T-helper 17 cell (primary cell): ENCODE measurements at places on chromosomes 7 and 10.

- no peak for DNase-seq
These were observed 28.9 kb upstream of the PPIF start for GRCh38 chr10:79318369-79318768.

DNA sequence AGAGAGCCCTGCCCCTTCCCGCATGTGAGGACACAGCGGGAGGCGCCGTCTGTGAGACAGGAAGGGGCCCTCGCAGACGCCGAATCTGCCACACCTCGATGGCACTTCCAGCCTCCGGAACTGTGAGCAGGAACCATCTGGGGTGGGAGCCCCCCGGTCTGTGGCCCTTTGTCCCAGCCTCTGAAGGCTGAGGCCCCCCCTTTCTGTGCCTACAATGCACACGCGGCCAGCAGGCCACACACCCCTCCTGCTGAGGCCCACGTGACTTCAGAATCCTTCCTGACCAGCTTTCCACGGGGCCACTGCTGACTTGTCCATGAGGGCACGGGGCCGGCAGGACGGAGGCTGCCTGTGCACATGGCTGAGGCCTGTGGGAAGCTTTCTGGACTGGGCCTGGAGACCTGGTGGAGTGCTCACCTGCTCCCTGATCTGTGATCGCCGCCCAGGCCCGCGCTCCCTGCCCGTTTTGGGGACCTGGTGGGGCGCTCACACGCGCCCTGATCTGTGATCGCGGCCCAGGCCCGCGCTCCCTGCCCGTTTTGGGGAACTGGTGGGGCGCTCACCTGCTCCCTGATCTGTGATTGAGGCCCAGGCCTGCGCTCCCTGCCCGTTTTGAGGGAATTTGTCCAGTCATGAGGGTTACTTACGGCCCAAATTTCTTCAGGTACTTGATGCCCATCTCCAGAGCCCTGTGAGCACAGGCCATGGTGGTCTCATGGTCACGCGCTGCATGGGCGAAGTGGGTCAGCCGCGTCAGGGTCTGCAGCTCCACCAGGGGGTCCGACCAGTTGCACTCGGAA, 34.3 kb downstream of the CFAP46 start:
- DNase-seq = no peak

- DNase-seq = no peak
These were observed 171.4 kb upstream of the NUPR2 start for GRCh38 chr7:56287429-56288138.

DNA sequence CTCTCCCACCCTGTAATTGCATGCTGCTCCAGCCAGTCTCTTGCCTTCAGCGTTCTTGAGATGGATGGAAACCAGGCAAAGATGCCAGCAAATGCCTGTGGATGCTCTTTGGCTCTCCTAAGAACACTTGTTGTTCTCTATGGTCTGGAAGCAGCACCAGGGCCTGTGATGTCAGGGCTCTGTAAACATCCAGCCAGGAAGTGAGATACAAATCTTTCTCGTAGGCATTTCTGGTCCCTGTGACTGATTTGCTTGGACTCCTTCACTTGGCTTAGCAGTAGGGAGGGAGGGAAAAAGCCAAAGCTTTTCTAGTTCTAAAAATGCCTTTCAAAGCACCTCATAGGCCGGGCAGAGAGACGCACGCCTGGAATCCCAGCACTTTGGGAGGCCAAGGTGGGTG, 201.3 kb downstream of the REEP3 start:
- no peak for DNase-seq

GRCh38 chr7:152108359-152108758, 82.9 kb downstream of the GALNT11 start:
- DNase-seq = no peak

DNA sequence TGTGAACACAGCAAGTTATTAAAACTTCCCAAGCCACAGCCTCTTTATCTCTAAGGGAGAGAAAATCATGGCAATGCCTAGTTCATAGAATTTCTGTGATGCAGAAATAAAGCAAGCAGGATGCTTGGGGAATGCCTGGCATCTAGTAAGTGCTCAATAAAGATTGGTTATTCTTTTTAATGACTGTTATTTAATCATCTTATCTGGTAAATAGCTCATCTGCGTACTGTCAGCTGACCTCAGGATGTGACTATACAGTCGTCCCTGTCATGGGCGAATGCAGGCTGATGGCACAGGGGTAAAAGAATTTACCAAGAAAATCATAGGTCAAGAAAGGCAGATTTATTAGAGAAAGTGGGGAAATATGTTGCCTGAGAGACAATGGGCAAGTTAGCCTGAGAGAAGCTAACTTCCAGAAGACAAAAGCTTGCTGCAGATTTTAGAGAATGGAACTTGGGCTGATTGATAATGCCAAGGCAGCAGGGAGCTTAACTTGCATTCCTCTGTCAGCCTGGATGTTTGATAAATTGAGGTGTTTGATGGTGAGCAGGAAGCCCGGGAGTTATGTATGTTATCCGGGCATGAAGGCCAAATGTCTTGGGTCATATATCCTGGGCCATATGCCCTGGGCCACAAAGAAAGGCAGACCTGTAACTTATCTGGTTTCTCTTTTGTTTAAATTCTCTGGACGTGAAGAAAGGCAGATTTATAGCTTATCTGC, 126.0 kb downstream of the KCNMA1 start:
- no peak for DNase-seq

DNA sequence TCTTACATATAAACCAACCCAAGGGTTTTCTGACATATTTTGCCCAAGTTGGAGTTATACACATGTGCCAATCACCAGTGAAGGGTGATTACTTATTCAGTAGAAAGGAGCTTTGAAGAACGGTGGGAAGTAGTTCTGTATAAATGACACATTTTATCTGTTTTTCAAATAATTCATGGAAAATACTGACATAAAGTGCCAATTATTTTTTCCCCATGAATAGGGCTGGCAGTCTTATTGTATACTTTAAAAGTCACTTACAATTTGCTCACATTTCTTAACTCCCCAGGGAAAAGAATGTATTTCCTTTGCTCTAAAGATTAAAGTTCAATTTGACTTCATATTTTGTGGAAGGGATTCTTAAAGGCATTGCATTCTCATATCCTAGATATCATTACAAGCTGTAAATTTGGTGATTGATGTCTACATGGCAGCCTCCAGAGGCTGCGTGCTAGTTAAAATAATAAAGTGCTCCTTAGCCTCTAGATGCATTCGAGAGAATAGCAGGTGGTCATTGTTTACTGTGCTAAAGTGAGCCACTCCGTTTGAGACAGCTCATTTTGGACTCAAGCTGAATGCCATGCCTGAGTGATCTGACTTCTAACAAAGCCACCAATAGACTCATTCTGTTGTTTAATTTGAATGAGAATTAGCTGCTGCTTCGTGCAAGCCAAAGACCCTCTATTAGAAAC, 148.8 kb upstream of the NRP1 start:
- DNase-seq = no peak

- no peak for DNase-seq
These were observed 24.8 kb downstream of the STK32C start for GRCh38 chr10:132282667-132283603.

DNA sequence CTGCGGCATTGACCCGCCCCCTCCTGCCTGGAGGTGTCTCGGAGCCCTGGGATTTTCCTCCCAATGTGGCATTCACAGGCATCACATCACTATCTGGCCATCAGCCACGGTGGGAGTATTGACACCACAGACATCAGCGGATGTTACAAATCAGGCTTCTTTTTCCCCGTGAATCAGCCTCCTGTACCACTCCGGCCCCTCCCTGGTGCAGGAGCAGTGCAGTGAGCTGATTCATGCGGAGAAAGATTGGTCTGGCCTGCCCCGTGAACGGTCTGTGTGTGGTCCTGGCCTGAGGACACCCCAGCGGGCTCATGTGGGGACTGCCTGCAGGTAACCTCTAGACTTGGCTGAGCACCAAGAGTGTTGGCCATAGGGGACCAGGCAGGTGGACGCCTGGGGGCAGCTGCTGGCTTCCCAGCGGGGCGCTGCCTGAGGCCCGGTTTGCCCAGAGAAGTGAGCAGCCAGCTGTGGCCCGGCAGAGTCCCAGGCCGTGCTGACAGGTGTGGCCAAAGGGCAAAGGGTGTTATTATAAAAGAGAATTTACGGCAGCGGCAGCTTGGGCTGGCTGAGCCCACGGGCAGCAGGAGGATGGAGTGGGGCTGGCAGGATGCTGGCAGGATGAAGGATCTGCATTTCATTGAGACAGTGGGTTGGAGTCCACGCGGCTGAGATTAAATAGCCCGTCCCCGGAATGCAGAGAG, 32.1 kb upstream of the GNA12 start:
- DNase-seq = no peak
